ENCODE measurements at places on chromosomes 5 and 9.

GRCh38 chr9:13088720-13089427 is 190.6 kb downstream of the MPDZ start:
- no peaks in the 10 kb centered on the region for H3K4me1 ChIP-seq
- no peaks in the 10 kb centered on the region for H3K27me3 ChIP-seq
- H3K4me3 ChIP-seq, result no peak overlapping the region
- no peak overlapping the region for H3K27ac ChIP-seq
- H3K36me3 ChIP-seq, result no peaks in the 10 kb centered on the region
- DNase-seq, result no peak

DNA sequence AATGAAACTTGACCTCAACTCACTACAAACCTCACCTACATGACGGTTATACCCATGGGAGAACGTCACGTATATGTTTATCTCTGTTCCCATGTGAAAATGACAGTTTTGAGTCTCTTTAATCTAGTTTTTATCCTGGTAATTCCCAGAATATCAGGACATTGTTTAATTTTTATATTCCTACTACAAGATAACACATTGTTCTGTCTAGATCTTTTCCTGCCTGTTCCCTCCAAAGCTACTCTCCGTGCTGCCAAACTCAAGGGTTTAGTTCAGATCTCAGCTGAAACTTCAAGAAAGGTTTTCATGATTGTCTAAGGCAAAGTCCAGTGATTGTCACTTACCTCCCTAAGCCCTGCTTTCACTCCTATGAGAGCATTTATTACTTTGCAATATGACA is 1159.4 kb upstream of the SEMA6A start:
- H3K27ac ChIP-seq, result no peak overlapping the region
- H3K36me3 ChIP-seq, result no peaks in the 10 kb centered on the region
- no peak overlapping the region for H3K4me3 ChIP-seq
- H3K27me3 ChIP-seq, result no peaks in the 10 kb centered on the region

- peaks cover 6% of the 10 kb centered on the region for H3K36me3 ChIP-seq
- H3K4me1 ChIP-seq, result peaks cover 13% of the 10 kb centered on the region
- no peak overlapping the region for H3K27ac ChIP-seq
- H3K27me3 ChIP-seq, result 0 out of 2 replicates have a peak, but pooled peaks cover 1% of the 10 kb centered on the region
- no peak for DNase-seq
Measured at GRCh38 chr5:115623658-115624057, 2.2 kb downstream of the TMED7 start.

GRCh38 chr5:173825215-173825865 is 62.8 kb upstream of the CPEB4 start:
- H3K27me3 ChIP-seq, result no peaks in the 10 kb centered on the region
- no peak overlapping the region for H3K4me3 ChIP-seq

DNA sequence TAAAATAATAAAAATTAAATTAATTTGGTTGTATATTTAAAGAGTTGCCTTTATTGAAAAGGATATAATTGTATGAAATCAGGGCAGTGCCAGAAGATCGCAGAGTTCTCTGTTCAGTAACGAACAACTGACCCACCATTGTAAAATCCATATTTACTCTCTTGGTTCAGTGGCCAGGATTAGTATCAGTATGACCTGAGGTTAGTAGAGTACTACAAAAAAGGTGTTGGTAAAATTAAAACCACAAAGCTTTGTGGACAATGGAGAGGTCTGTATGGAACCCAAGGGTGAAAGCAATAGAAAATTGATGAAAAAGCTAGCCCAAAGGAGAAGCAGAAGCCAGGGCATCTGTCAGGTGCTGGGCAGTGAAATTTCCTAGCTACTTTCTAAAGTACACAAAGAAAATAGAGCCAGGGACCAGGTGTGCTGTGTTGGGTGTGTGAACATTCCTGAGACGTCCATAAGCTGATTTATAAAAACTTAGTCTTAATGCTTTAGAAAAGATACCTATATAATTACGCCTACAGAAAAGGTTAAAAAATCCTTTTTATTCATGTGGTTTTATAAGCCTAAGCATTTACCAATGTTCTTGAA is 159.5 kb downstream of the AOPEP start:
- no peaks in the 10 kb centered on the region for H3K27me3 ChIP-seq
- no peaks in the 10 kb centered on the region for H3K36me3 ChIP-seq
- H3K27ac ChIP-seq, result no peak overlapping the region
- H3K4me3 ChIP-seq, result no peak overlapping the region

GRCh38 chr9:89464300-89464901 is 33.5 kb downstream of the SEMA4D start:
- no peak overlapping the region for H3K4me3 ChIP-seq
- DNase-seq, result peak; percentile 18
- no peaks in the 10 kb centered on the region for H3K36me3 ChIP-seq
- H3K27me3 ChIP-seq, result no peaks in the 10 kb centered on the region
- H3K27ac ChIP-seq, result no peak overlapping the region

DNA sequence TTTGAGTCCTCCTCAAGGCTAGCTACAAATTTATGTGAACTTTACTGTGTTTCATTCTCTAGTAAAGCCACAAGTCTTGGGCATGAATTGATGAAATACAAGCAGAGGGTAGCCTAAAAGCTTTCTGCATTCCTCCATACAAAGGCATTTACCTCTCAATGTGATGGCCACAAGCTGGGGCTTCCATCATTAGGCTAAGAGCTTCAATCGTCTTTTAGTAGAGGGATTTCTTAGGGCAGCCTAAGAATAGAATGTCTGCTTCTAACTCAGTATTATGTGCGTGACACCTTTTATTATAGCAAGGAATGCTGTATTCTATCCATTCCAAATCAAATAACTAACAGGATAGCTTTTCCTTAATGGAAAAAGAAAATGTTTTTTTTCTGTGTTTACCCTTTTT is 3.7 kb downstream of the PLAC8L1 start:
- no peaks in the 10 kb centered on the region for H3K27me3 ChIP-seq
- no peak for DNase-seq
- H3K27ac ChIP-seq, result no peak overlapping the region
- no peak overlapping the region for H3K4me3 ChIP-seq
- H3K36me3 ChIP-seq, result no peaks in the 10 kb centered on the region

GRCh38 chr9:89353989-89354388 is 35.7 kb downstream of the SECISBP2 start:
- no peak for DNase-seq
- H3K27ac ChIP-seq, result no peak overlapping the region

DNA sequence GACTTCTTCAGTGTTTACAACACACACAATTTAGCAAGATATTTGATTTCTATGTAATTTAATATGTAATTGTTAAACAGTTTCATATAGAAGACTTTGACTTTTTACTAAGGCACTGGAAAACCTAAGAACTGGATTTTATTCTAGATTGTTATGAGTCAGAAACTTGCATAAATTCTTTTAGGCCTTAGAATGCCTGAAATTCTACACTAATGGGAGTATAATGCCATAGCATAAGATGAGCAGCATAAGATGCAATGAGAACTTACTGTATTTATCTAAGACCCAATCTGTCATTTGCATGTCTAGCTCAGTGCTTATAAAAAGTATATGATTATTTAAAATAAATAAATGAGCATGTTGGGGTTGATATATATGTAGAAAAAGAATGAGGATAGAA is 285.2 kb downstream of the CDH12 start:
- DNase-seq, result no peak
- H3K4me3 ChIP-seq, result no peak overlapping the region
- H3K27ac ChIP-seq, result no peak overlapping the region
- H3K4me1 ChIP-seq, result no peaks in the 10 kb centered on the region
- no peaks in the 10 kb centered on the region for H3K27me3 ChIP-seq
- no peaks in the 10 kb centered on the region for H3K36me3 ChIP-seq

GRCh38 chr5:31096238-31096865 is 97.1 kb upstream of the CDH6 start:
- no peaks in the 10 kb centered on the region for H3K27me3 ChIP-seq
- no peak overlapping the region for H3K4me3 ChIP-seq
- H3K27ac ChIP-seq, result no peak overlapping the region

DNA sequence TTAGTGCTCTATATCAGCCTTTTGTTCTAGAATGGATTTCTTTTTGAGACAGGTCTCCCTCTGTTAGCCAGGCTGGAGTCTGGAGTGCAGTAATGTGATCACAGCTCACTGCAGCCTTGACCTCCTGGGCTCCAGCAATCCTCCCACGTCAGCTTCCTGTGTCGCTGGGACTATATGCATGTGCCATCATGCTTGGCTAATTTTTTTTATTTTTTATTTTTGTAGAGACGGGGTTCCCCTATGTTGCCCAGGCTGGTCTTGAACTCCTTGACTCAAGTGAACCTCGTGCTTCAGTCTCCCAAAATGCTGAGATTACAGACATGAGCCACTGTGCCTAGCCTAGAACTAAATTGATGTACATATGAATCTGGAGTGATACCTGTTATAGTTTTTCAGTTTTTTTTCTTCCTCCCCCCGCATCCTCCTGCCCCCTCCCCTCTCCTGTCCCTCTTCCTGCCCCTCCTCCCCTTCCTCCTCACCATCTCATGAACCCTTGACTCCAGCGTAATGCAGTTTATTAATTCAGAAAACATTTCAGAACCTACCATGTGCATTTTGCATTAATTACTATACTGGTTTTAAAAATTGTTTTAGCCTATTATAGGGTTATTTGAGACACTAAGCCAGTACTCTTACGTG is 37.4 kb upstream of the TNFAIP8 start:
- DNase-seq, result no peak
- no peak overlapping the region for H3K27ac ChIP-seq
- H3K36me3 ChIP-seq, result no peaks in the 10 kb centered on the region
- peaks cover 27% of the 10 kb centered on the region for H3K4me1 ChIP-seq
- no peaks in the 10 kb centered on the region for H3K27me3 ChIP-seq

DNA sequence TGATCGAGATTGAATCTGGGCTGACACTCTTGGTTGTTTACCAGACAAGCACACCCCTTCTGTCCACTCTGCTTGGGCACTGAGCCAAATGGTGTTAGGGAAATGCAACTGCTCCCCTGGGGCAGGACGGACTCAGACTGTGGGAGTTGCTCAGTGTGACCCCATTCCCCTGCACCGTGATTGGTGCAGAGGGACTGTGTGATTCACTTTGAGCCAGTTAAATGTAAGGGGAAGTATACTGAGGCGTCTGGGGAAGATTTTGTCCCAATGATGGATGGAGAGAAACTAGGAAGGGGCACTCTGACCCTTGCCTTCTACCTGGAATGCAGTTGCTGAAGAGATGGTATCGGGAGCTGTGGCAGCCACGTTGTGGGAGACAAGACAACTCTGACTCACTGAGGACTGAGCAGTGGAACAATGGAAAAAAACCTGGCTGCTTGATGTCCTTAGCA is 196.0 kb upstream of the ANKRD55 start:
- no peaks in the 10 kb centered on the region for H3K27me3 ChIP-seq
- DNase-seq, result no peak
- no peak overlapping the region for H3K4me3 ChIP-seq
- no peak overlapping the region for H3K27ac ChIP-seq

GRCh38 chr9:135607401-135608293 is 31.7 kb downstream of the GLT6D1 start:
- no peak overlapping the region for H3K27ac ChIP-seq
- no peak overlapping the region for H3K4me3 ChIP-seq
- no peak for DNase-seq
- no peaks in the 10 kb centered on the region for H3K4me1 ChIP-seq
- peaks cover 42% of the 10 kb centered on the region for H3K27me3 ChIP-seq
- no peaks in the 10 kb centered on the region for H3K36me3 ChIP-seq

GRCh38 chr9:129317179-129318011 is 139.3 kb upstream of the IER5L start:
- no peaks in the 10 kb centered on the region for H3K36me3 ChIP-seq
- H3K27ac ChIP-seq, result no peak overlapping the region
- peaks cover 15% of the 10 kb centered on the region for H3K4me1 ChIP-seq
- DNase-seq, result no peak

- no peak overlapping the region for H3K27ac ChIP-seq
- no peaks in the 10 kb centered on the region for H3K27me3 ChIP-seq
- no peak for DNase-seq
- H3K4me1 ChIP-seq, result peaks cover 8% of the 10 kb centered on the region
- no peaks in the 10 kb centered on the region for H3K36me3 ChIP-seq
Measured at GRCh38 chr5:143653256-143653655, 158.7 kb upstream of the HMHB1 start.

DNA sequence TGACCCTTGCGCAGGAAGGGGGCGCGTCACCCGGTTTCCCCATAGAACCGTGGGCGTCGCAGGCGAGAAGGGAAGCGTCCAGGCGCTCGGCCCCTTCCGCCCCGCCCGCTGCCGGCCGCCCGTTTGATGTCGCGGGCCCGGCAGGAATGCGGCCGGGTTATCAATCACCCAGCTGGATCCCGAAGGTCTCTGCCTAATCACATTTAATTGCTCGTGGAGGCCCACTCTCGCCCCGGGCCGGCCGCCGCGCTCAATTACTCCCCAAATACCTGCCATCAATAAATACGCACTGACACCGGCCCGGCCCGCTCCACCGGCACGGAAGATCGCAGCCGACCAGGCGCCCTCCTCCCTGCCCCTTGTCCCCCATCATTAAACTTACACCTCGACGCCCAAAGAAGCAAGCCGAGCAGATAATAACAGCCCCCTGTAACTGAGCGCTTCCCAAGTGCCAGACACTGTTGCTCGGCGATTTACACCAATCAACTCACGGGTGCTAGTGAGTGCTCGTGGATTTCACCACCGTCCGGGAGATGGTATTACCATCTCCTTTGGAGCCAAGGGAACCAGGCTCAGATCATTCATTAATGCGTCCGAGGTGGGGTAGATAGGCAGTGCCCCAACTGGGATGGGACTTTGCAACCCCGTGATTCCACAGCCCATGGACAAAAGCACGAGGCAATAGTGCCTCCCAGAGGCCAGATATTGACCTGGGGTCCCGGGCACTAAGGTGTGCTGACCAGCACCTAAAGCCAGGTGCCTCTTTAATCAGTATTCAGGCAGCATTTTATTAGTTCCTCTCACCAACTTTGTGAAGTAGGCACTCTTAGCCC is 11.3 kb downstream of the MSX2 start:
- H3K4me3 ChIP-seq, result peak overlapping the region; percentile 37
- DNase-seq, result peak; percentile 28
- no peaks in the 10 kb centered on the region for H3K36me3 ChIP-seq

- H3K4me1 ChIP-seq, result no peaks in the 10 kb centered on the region
- no peak for DNase-seq
- H3K4me3 ChIP-seq, result no peak overlapping the region
- H3K27me3 ChIP-seq, result no peaks in the 10 kb centered on the region
- H3K27ac ChIP-seq, result no peak overlapping the region
Measured at GRCh38 chr9:132012704-132013357, 66.8 kb downstream of the MED27 start.

- H3K4me1 ChIP-seq, result no peaks in the 10 kb centered on the region
- no peaks in the 10 kb centered on the region for H3K27me3 ChIP-seq
- no peak overlapping the region for H3K27ac ChIP-seq
- no peaks in the 10 kb centered on the region for H3K36me3 ChIP-seq
- no peak for DNase-seq
Measured at GRCh38 chr5:39414426-39414825, 10.4 kb downstream of the DAB2 start.

DNA sequence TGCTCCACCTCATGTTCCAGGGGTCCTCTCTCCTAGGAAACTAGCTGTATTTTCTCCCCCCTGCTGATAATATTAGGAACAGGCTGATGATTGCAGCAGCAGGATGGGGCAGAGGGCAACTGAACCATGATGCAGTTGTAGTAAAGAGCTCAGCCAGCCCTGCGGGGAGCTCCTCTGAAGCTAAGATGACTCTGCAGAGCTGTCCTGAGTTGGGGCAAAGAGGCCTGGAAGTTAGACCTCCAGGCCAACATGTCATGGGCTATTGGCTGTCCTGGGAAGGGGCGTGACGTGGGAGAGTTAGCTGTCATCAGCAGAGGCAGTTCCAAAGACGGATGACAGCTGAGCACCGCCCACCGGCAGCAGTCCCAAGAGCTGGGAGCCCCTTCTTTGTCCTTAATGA is 6.6 kb upstream of the FBP1 start:
- no peaks in the 10 kb centered on the region for H3K36me3 ChIP-seq
- no peak overlapping the region for H3K27ac ChIP-seq
- no peaks in the 10 kb centered on the region for H3K4me1 ChIP-seq
- H3K27me3 ChIP-seq, result peaks cover 15% of the 10 kb centered on the region
- DNase-seq, result no peak
